ENCODE measurements at places on chromosomes 5 and 9.

DNA sequence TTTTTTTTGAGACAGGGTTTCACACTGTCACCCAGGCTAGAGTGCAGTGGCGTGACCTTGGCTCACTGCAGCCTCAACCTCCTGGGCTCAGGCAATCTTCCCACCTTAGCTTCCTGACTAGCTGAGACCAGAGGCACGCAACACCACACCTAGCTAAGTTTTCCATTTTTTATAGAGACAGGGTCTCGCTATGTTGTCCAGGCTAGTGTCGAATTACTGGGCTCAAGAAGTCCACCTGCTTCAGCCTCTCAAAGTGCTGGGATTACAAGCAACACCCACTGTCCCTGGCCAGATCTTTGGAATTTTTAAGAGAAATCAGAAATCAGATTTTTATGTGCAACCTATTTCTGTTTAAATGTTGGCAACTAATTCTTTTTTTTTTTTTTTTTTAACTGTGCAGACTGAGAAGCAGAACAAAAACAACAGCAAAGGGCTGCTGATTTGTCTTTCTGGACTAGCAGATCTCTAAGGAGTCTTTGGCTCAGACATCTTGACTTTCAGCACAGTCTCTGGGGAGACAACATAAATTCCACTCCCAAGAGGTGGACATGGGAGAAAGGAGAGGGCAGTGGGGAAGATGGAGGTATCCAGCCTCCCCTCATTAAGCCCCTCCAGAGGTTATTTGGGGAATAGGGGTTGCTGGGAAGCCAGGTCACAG is 54.4 kb upstream of the FABP6 start:
- DNase-seq: no peak

DNA sequence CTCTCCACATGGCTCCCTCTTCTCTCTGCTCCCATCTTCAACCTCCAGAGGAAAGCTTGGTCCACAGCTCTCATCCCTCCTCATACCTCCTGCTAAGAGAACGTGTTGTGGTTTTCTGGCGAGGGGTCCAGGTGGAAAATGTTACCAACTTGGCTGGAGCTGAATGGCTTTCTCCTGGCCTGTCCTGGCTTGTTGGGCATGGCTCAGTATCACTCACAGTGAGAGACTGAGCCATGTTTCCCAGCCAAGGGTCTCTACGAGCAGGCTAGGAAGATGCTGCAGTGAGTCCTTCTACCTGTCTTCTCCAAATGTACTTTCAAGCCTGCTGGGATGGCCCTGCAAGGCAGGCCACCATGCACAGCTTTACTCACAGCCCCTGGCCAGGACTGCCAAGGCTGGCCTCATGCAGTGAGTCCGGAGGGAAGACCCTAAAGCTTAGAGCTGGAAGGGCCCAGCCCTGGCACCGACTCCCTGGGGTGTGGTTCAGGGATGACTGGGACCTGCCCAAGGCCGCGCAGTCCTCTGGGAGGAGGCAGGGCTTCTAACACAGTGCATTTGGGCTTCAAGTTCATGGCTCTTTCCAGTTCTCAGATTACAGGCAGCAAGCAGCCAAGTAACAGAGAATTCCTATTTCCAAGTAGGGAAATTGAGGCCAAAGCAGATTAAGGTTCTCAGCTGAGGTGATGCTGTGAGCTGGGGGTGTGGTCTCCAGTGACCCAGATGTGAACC is 59.5 kb downstream of the COL27A1 start:
- no peak for DNase-seq

- DNase-seq: no peak
Observed at GRCh38 chr9:72980600-72981265, 27.9 kb upstream of the ALDH1A1 start.

DNA sequence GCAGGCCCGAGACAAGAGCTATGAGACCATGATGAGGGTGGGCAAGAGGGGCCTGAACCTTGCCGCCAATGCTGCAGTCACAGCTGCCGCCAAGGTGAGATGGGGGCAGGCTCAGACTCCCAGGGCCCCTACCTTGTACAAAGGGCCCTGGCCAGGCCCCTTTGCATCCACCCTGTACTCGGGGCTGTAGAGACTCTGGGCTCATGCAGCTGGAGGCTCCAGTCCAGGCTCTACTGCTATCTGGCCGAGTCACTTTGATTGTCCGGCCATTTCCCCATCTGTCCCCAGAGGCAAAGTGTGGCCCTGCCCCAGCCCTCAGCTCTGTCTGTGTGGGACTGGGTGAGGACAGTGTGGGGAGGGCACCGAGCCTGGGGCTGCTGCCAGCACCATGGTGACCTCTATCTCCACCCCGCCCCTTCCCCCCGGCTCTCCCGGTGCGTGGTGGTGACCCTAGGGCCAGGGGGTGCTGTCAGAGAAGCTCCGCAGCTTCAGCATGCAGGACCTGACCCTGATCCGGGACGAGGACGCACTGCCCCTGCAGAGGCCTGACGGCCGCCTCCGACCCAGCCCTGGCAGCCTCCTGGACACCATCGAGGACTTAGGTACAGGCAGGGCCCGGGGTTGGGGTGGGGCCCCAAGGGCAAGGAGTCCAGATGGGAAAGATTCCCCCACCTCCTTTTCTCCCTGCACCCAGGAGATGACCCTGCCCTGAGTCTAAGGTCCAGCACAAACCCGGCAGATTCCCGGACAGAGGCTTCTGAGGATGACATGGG is 6.1 kb downstream of the REEP2 start:
- no peak for DNase-seq

DNA sequence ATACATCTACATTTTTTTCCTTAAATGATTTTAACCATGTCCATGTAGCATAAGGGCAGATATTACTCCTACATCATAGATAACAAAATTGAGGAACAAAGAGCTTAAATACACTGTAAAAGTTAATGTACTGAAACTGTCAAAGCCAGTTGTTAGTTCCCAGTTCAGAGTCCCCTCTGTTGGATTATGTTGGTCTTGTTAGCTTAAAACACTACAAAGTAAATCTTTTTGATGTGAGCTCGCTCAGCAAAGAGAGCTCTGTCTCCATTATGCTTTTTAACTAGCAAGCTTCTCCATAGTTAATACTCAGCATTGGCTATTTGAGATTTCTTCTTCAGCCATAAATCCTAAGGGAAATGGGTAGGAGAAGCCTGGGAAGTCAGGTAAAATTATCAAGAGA is 149.1 kb downstream of the ADAMTS6 start:
- DNase-seq: no peak

DNA sequence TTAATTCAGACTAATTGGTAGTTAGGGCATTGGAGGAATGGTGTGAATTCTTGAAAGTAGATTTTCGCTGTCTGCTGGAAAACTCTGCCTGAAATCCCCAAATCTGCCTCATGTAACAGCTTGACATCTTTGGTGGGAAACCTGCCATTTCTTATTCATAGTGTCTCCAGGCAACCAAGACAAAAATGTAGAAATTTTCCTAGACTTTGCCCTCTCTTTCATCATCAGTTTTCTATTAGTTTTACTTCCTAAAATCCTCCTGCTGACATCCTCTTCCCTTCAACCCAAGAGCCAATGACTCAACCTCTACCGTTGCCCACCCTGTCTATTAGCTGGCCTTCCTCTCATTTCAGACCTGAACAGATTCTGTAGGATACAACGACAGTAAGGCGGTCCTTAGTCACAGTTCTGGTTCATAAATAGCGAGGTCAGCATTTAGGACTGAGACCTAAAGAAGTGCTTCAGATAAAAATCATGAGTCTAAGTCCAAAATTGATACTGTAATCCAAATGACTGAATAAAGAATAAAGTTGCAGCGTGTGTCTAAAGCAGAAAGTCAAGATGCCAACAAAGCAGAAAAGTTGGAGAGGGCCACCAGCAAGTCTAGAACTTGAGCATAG is 133.9 kb downstream of the MUSK start:
- no peak for DNase-seq

DNA sequence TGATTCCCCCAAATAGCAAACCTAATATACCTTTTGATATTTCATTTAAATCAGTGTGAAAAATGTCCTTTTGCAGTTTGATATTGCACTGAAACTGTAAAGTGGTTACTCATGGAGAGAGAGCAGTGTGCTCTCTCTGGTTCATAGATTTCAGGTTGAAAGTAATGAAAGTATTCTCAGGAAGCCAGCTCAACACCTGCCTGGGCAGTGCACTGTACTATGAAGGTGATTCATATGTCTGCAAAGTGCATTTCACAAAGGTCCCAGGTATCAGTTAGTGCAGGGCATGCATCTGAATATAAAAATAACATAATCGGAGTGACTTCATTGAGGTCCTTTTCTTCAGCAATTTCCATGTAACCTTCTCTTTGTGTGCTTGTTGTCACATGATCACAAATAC is 274.3 kb downstream of the CDH18 start:
- no peak for DNase-seq

GRCh38 chr5:92544036-92544435 is 1037.0 kb downstream of the NR2F1-AS1 start:
- no peak for DNase-seq

DNA sequence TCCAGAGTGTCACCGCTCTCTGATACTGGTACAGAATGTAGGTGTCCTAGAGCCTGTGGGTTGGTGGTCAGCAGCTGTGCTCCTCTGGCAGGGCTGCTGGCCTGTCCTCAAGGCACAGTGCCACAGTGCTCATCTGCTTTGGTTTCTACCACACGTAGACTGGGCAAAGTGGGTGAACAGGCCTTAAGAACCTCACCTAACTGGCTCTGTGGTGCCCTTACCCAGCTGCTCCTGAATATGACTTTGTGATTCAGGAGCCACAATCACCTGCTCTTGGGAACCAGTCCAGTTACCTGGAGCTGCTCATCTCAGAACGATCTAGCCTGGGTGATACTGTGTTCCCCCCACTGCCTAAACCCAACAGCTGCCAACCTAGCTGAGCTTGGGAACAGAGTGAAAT is 6.4 kb downstream of the NOP16 start:
- no peak for DNase-seq

GRCh38 chr5:663436-664342 is 29.5 kb downstream of the TPPP start:
- DNase-seq: no peak

- DNase-seq: no peak
Observed at GRCh38 chr5:167309941-167310517, 981.4 kb upstream of the WWC1 start.

- no peak for DNase-seq
Observed at GRCh38 chr5:140361901-140362300, 1.9 kb downstream of the SLC4A9 start.

DNA sequence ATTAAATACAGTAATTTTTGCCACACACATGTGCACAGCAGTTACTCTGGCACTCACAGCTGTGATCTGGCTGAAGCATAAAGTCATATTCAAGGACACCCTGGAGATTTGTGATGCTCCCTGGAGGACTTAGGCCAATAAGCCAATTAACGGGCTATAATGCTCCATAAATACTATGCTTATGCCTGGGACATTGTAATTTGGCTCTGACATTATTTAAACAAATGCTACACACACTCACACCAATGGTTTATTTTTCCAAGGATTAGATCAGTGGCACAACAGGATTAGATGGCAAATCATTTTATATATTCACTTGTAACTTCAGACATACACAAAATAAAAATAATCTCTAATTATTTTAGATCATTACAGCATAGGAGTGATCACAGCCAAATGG is 111.2 kb downstream of the LMNB1 start:
- DNase-seq: no peak

DNA sequence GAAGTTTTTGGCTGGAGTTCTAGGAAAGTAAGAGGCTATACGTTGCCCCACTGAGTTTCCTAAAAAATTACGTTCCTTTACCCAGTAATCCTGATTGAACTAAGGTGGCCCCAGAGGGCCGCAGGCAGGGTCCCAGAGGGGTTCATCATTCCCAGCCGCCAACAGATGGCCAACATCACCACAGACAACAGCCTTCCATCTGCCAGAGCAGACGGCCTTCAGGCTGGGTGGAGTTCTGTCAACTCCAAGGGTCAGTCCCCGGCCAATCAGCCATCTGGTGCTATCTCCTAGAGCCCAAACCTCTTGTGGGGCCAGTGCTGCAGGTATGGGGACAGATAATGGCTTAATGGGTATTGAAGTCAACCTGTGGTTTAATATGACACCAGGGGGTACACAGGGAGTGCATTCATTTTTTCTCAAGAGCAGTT is 30.4 kb downstream of the TBC1D2 start:
- no peak for DNase-seq

- DNase-seq: peak; percentile 45
Observed at GRCh38 chr5:68137511-68138140, 77.9 kb upstream of the PIK3R1 start.

DNA sequence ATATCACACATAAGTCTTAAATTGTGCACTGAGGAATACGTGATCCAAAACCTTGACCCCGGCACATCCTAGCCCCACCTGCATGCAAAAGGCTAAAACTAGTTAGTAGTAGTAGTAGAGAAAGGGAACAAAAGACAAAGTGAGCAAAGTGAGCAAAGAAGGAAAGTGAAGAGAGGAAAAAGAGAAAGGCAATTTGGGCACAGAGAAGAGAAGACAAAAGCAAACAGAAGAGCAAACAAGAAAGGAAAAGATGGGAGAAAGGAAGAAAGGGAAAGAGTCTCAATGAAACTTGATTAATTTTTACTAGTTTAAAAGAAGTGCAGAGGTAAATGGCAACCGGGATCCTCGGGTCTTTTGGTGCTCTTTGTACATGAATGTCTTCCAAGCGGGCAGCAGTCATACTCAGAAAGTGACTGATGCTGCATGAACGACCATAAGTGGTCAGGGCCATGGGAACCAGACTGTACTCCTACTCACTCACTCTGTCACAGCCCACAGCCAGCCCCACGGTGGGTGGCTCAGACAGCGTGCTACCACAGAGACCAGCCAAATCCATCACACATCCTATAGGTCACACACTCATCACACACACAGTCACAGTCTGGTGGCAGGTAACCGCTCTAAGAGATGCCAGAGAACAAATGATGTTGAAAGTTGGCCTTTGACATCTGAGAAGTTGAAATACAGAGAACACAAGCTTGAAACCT is 203.9 kb downstream of the FBN2 start:
- no peak for DNase-seq

GRCh38 chr9:69798744-69799143 is 21.9 kb upstream of the CFAP95 start:
- no peak for DNase-seq

GRCh38 chr5:149080294-149080693 is 17.4 kb upstream of the SH3TC2 start:
- no peak for DNase-seq

- DNase-seq: no peak
Observed at GRCh38 chr5:140664030-140664358, 710 bp upstream of the WDR55 start.

- DNase-seq: peak; percentile 5
Observed at GRCh38 chr5:64585646-64586045, 79.8 kb downstream of the RGS7BP start.

- no peak for DNase-seq
Observed at GRCh38 chr5:14742498-14742897, 78.0 kb downstream of the OTULIN start.

- DNase-seq: no peak
Observed at GRCh38 chr5:167511-167910, 23.8 kb upstream of the LRRC14B start.

- no peak for DNase-seq
Observed at GRCh38 chr5:116291271-116291670, 206.4 kb downstream of the COMMD10 start.

GRCh38 chr5:133287500-133287899 is 235.7 kb downstream of the HSPA4 start:
- no peak for DNase-seq

GRCh38 chr9:27430750-27431535 is 93.1 kb upstream of the IFNK start:
- no peak for DNase-seq
